ENCODE measurements at places on chromosomes 4 and X.

GRCh38 chr4:173167758-173168395, 734 bp upstream of the GALNT7 start:
- DNase-seq = no peak

DNA sequence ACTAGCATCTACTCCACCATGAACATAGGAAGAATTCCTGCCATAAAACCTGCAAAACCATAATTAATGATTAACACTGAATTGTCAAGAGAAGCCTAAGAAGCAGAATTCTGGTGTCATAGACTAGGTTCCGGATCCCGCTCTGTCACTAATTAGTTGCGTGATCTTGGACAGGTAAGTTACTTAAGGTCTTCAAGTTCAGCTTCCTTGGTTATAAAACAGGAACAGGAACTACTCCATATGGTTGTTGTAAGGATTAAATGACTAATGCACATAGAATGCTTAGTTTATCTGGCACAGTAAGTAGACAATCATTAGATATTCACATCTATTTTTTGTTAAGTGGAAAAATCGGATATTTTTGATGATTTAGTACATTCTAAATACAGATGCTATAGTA, 14.3 kb downstream of the G3BP2 start:
- DNase-seq = no peak

DNA sequence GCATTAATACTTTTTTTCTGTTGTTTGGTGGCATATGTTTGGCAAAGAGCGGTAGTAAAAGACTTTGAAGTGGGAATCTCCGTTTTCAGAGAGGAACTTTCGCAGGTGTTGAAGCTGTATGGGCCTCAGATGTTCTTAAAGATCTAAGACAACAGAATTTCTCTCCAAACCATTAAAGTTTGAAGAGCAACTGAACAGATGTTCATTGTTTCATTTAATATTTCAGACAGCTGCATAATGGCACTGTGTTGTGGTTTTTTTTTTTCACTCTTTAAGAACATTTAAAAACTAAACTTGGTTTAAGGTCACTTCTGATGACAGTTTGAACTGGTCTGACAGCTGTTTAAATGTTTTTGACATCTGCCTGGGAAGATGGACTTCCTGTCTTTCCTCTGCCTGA, 882.7 kb upstream of the PCDH10 start:
- no peak for DNase-seq

GRCh38 chrX:133726211-133726630, 259.2 kb downstream of the GPC3 start:
- peak; percentile 22 for DNase-seq

DNA sequence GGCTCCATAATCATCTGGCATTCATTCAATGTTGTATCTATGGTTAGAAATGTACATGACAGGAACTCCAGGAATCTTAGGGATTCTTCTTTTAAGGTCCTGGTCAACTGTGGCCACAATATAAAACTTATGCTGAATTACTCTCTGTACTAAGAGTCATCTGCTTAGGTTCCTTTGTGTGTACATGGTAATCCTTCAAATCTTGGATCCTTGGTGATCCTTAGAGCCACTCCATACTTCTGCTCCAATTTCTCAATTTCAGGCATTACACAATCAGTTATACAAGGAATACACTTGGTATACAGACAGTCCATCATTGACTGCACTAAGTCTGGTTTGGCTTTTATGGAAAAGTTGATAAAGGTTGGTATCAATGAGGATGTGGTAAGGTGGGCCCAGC, 5.8 kb downstream of the SRD5A3 start:
- no peak for DNase-seq

All from T1000 (cell line).